ENCODE measurements at places on chromosomes 5 and 9.

- no peak for DNase-seq
These were observed 96.7 kb upstream of the CLINT1 start for GRCh38 chr5:157955541-157956172.

DNA sequence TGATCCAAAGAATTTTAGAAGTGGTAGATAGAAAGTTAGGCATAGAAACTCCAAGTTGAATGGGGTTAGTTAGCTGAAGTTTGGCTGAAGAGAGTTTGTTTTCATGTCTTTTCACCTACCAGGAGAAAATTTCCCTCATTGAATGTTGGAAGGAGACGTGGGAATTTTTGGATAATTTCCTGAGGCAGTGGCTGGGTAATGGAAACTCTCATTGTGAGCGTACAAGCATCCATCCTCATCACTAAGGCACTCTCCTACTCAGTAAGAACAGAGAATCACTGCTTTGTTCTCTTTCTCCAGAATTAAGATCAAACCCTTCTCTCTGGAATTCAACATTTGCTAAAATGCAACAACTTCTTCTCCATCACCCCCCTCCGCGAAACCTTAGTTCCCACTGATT is 179.7 kb downstream of the PALM2AKAP2 start:
- no peak for DNase-seq

DNA sequence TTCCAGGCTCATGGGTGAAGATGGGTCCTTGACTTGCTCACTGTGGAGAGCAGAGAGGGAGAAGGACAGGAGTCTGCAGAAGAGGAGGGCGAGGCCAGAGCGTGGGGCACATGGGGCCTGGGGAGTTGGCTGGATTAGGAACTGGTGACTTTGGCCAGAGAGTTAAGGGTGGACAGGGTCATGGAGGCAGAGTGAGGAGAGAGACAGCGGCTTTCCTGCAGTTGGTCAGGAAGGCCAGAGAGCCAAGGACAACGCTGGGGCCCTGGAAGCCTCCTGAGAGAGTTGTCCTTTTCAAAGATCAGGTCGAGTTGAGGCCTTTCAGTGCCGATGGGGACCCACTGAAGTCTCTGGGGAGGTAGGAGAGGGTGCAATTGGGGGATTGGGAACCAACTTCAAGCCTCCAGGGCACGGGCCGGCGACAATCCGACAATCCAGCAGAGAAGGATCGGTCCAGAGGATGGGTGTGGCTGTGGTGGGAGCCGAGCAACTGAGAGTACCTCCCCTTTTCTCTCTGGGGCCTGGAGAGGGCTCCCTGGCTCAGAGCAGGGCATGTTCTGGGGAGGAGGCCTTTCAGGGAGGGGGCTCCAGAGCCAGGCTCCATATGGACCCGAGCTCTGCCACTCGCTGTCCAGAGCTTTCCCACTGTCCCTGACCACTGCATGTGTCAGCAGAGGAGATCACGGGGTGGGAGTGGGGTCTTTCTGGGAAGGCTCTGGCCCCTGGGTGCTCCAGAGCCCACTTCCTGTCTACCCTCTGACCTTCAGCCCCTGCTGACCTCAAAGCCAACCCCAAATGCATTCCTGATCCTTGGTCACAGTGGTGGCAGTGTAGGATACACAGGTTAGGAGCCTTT is 7.5 kb upstream of the PHYHD1 start:
- DNase-seq = no peak

- no peak for DNase-seq
These were observed 92.9 kb downstream of the EHMT1 start for GRCh38 chr9:137711678-137712105.

DNA sequence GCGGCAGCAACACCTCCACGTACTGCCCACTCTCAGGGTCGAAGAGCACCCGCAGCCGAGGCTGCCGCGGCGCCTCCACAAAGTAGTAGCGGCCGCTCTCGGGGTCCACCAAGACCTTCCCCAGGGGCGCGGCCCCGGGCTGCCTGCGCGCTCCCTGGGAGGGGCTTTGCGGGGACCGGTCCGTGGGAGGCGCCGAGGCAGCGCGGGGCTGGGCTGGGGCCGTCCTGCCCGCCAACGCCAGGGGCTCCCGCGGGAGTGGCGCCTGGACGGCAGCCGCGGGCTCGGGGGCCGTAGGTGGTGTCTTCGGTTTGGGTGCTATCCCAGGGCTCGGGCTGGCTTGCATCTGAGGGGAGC is 2.6 kb upstream of the MZB1 start:
- no peak for DNase-seq

DNA sequence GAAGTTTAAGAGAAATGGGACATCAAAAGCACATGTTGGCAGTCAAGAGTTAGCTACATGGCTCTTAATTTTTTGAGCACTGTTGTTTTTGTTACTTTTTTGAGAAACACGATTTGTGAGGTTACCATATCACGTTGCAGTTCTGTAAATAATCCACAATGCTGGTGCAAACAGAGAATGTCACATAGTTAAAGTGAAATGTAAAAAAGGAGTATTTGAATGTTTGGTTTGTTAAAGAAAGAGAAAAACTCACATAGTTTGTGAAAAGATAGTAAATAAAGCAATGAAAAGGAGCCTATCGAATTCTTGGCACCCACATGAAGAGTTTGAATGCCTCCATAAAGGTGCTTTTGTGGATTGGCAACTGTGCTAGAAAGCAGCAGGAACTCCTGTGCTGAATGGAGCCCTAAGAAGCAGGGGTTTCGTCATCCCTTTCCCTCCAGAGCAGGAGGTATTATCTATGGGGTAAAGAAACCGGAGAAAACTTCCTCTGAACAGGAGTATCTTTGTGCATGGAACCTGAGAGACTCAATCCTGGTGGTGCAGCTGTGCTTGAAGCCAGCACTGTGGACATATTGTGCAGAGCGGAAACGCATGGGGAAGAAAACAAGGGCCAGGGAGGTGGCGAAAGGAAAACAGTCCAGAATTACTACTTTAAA is 148.5 kb upstream of the OTULINL start:
- no peak for DNase-seq

DNA sequence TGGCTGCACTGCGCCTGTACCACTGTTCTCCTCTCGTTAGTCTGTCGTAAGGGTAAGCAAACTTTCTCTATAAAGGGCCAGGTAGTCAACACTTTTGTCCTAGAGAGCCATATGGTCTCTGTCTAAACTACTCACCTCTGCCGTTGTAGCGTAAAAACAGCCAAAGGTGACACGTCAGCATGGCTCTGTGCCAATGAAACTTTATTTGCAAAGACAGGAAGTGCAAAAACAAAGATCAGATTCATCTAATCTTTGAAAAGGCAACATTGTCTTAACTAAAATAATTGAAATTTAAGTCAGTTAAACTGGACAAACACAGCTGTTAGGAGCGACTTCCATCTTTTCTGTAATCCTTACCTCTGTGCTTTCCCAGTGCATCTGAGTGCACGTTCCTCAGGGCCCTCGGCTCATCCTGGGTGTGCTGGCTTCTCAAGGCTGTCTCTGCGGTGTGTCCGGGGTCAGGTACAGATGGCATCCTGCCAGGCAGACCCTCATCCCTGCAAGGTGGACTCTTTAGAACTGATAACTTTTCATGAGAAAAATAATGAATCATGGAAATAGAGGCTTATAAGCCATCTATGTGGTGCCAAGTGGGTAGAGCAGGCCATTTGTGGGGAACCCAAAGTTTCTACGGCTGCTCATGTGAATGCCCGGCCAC is 35.2 kb upstream of the IRX4 start:
- no peak for DNase-seq

DNA sequence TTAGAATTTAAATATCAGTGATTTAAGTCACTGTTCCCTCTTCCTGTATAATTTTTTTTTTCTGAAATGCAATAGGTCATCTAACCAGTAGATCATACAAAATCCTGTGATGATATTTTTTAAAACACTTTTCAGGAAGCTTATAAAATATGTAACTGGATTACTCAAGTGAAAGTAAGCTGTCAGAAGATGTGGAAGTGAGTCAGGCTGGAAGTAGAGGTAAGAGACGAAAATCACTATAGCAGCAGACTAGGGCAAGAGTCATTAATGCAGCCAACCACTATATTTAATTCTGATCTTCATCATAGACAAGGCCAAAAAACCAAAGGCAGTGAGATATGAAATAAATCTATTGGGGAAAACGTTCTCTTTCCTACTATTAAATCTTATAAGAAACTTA is 65.7 kb upstream of the C6 start:
- DNase-seq = no peak

GRCh38 chr5:151008906-151009305 is 11.5 kb upstream of the GPX3 start:
- no peak for DNase-seq

DNA sequence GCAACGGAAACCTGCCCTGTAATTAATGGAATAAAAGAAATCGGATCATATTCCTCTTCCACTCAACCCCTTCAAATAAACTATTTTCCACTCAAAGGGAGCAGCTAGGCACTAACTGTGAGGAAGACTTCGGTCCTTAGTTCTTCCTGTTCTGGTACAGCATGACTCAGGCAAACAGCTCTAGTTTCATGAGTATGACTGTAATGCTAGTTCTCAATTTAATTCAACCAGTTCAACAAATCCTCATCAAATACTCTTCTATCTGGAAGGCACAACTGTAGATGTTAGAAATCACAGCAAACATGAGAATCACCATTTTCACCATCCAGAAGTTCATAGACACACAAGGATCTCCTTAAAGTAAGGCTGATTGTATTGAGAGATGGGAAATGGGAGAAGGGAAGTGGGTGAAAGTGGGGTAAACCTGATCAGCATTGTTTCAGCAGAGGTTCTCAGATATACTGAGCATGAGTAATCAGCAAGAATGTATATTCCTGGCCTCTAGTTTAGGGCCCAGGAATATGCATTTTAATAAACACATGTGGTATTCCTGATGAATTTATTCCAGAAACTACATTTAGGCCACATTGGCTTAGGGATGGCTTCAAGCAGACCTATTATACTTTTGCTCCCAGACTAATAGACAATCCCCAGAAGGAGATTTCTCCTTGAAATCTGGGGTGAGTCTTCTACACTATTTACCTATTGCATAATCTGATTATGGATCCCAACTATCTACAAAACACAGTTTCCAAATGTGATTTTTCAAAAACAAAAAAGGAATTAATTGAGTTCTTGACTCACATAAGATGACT is 141.1 kb upstream of the SLC12A2 start:
- no peak for DNase-seq

GRCh38 chr5:1264211-1264610 is 30.7 kb downstream of the TERT start:
- no peak for DNase-seq

- no peak for DNase-seq
These were observed 97.4 kb downstream of the CDH9 start for GRCh38 chr5:26940994-26941393.

- no peak for DNase-seq
These were observed 143.8 kb upstream of the KLF4 start for GRCh38 chr9:107633406-107633805.

DNA sequence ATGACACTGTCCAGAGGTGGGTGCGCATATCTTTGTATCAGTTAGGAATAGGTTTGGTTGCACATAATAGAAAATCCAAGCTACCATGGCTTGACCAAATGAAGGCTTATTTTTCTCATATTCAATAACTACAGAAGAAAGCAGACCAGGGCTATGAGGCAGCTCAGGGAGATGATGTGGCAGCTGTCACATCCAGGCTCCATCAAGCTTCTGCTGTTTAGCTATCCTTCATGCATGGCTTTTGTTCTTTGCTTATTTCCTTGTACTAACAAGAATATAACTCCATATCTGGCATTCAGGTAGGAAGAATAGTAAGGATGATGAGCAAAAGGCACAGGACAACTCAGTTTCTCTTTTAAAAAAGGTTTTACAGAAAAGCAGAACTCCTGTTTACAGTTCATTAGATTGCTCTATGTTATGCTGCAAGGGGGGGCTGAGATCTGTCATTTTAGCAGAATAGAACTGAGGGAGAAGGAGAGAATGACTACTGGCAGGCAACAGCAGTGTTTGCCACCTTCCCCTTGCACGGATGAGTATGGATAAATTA is 336.1 kb downstream of the MLLT3 start:
- DNase-seq = no peak

DNA sequence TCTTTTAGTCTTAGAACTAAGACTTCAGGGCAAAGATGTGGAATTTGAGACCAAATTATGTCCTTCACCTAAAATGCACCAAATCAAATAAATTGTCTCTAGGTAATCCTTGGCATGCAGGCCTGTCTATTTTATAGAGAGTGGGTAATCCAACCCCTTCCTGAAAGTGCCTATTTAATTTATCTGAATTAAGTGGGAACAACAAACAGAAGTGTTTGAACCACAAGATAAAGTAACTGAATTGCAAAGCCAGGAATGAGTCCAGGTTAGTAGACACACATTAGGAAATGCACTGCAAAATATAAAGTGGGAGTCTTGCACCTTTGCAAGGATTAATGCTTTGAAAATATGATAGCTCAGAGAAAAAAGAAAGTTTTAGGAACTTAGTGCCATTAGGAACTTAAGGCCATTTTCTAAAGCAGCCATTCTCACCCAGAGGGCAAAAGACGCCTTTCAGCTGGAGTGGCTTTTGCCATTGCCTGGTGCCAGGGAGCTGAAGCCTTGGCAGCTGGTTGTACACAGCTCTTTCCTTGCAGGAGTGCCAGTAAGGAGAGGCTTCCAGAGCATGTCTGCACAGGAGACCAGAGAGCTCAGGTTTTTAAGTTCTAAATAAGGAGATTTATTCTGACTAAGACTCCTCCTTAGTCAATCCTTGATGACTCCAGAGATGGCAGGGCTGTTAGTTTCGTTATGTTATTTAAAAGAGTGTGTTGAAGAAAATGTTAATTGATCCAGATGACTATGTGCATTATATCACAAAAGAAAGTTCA is 151.7 kb upstream of the ELL2 start:
- no peak for DNase-seq

DNA sequence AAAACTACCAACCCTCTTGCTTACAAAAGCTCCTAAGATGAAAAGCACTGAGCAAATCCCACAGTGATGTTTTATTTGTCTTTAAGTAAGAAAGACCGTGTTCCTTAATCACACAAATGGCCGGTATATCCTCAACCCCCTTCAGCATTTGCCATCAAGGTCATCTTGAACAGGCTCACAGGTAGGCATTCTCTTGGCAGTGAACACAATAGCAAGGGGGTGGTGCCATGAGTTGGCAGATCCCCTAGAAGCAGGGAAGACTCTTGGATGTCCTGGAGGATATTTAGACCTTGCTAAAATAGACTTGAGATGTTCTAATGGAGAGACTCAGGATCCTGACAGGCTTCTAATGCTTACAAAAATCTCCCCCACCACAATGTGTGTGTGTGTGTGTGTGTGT is 323.0 kb downstream of the SPOCK1 start:
- no peak for DNase-seq

Measured in GM12864 (cell line).